ENCODE measurements at places on chromosomes 2 and 18.
A peak's percentile ranks its signal among the peaks of the same experiment; 100 is the strongest.

- DNase-seq = no peak
These were observed 22.7 kb upstream of the PDIA6 start for GRCh38 chr2:10835052-10835970.

GRCh38 chr2:121400201-121400600 lies 115.2 kb upstream of the TFCP2L1 start:
- no peak for DNase-seq

DNA sequence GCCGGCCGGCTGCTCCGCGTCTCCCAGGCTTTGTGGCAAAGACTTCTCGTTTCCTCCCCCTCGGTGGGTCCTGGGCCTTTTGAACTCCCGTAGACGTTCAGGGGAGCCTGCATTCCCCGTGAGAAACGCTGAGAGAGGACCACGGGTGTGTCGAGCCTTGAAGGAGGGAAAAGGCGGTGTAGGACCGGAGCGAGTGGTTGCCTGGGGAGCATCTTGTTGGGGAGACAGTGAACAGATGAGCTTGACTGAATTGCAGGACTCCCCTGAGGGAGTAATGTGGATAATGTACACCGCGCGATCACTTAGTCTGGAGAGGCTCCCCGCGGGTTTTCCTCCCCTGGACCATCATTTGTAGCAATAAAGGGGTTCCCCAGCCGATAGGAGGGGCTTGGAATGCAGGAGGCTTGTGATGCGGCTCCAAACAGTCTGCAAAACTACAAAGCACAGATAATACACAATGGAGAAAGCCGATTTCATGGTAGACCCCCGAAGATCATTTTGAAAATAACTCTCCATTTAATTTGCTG lies 769 bp downstream of the ALMS1 start:
- DNase-seq = peak; percentile 38

- no peak for DNase-seq
These were observed 26.4 kb downstream of the TCF7L1 start for GRCh38 chr2:85159589-85159988.

DNA sequence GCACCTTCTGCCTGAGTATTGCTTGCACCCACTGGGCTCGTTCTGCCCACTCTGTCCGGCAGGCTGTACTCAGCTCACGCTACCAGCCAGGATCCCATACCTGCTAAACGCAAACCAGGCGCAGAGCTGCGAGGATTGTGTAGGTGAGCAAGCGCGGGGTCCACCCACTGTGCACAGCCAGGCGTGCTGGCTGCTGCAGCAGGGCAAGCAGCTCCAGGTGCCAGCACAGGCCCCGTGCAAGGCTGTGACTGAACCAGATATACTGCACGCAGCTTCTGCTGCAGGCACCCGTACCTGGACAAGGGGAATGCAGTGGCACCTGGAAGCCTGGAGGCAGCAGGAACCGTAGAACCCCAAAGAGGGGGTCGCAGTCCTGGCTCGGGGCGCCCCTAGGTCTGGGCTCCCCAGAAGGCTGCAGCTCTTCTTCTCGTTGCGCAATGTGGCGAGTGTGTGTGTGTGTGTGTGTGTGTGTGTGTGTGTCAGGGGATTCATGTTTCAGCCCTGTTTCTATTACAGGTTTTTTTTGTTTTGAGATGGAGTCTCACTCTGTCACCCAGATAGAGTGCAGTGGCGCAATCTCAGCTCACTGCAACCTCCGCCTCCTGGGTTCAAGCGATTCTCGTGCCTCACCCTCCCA lies 46.1 kb upstream of the RAB1A start:
- DNase-seq = no peak

DNA sequence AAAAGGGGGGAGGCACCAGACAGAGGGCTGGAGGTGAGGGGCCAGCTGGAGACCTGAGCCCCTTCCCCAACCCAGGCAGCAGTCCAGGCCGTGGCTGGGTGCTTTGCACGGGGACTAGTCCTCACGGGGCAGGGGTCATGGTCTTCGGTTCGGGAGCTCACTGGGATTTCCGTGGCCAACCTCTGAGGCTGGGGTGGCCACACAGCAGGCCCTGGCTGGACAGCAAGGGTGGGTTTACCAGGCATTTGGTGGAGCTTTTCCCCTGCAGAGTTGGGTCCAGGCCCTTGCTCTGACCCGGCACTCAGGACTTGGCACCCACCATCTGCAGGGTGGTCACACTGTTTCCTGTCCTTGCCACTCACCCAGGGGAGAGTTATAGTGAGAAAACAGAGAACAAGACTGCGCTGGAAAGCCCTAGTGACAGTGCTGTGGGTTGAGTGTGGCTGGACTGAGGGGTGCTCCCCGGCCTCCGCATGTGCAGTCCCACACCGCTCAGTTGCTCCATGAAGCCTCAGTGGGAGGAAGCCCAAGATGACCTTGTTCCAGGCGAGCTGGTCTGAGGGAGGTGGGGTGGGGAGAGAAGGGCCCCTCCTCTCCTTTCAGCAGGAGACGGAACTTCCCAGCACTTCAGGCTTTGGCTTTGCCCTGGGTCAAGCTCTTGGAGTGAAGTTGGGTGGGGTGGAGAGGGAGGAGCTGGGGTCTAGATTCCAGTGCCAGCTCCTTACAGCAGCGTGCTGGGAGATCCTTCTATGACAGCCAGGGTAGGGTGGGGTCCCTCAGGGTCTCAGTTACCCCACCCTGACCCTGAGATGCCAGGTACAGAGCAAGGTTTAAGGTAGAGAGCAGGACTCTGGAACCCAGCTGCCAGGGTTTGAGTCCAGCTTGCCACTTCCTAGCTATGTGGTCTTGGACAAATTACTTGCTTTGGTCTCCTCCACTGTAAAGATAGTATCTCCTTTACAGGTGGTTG lies 219.8 kb downstream of the DYSF start:
- DNase-seq = no peak

- no peak for DNase-seq
These were observed 7.4 kb downstream of the PMAIP1 start for GRCh38 chr18:59907172-59907571.

DNA sequence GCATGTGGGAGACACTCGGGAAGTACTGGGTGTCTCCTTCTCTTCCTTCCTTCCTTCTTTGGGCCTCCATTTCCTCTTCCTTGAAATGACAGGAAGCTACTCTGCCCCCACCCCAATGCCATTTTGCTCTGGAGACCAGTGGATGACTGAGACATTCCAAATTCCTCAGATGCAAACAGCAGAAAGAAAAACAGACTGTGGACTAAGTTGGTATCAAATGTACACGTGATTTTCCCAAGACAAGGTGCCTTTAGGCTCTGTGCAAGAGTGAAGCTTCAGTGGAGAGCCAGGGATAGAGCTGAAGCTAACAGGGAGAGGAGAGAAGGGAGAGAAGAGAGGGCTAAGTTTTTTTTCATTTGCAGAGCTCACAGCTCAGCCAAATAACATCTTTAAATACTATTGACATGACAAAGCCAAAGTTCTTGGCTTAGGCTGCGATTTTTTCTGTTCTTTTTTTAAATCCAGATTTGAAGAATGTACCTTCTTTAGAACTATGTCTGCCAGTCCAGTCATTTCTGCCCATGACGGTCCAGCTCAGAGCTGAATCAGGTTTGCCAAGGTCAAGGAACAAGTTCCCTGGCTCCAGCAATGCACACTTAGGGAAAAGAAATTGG lies 84.5 kb upstream of the LCLAT1 start:
- DNase-seq = peak; percentile 46

DNA sequence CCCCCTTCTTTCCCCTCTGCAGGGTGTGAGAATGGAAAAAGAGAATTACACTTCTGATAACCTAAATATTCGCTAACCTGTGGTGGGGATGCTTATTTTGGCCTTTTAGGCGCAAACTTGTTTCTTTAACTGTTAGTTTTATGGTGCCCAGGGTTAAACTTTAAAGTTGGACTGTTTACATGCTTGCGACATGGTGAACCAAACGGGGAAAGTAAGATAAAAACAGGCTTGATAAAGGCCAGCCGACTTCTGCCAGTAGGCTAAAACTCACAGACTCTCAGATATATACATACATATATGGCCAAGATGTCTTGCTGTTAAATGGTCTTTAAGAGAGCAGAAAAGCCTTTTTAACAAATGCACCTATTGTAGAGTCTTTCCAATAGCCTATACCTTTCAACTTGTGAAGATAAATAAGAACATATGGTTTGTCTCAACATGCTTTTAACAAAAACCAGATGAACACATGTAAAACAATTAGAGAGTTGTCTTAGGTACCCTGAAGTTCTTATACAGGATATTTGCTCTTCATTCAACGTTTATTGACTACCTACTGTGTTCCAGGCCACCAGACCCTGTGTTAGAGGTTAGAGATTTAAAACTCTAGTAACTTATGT lies 29.0 kb downstream of the PRKCE start:
- no peak for DNase-seq

- no peak for DNase-seq
These were observed 11.2 kb upstream of the STK17B start for GRCh38 chr2:196182439-196183171.

GRCh38 chr2:109266998-109267854 lies 138.2 kb downstream of the SH3RF3 start:
- DNase-seq = no peak

- no peak for DNase-seq
These were observed 7.0 kb downstream of the MYT1L start for GRCh38 chr2:2324119-2324518.

GRCh38 chr2:124778076-124778475 lies 753.0 kb downstream of the CNTNAP5 start:
- no peak for DNase-seq

GRCh38 chr2:69559442-69560146 lies 83.9 kb downstream of the AAK1 start:
- no peak for DNase-seq

DNA sequence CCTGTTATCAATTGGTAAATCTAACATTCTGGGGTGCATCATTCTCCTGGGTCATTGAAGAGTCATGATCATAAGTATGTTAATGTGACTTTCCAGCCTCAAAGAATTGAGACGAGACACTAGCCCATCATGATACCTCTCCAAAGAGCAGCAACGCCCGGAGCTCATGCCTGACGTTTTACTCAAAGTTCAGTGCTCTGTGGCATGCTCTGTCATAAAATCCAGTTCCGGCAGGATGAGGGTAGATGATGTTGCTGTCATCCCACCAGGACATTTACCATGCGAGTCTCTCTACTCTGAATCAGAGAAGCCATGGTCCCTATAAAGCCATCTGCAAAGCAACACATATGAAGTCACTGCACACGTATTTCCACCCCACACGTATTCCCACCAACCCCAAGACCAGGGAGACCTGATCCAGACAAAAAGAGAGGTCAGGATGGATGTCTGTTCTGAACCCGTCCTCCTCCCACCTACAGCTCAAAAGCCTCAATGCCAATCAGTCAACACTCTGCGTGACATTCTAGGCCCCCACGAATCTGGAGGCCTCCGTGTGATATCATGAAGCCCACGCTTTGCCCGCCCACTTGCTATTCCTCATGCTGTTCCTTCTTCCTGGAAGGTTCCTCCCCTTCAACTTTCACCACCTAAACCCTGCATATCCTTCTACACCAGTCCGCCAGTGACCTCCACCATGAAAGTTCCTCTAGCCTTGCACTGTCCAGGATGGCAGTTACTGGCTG lies 85.8 kb downstream of the DNMT3A start:
- no peak for DNase-seq

DNA sequence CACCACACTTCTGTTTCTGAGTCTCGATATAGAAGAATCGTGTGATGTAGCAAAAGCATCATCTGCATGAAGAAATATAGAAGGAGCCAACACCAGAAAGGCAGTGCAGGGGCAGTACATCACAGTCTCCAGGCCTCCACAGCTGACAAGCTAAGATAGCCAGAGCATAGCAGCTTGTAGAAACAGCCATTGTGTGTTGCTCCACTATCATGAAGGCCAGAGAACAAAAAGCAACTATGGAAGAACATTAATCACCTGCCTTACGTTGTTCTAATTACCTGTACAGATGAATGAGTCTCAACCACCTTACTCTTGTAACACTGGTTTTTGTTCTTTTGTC lies 129.0 kb downstream of the RND3 start:
- DNase-seq = no peak

GRCh38 chr2:2464643-2465042 lies 133.6 kb upstream of the MYT1L start:
- no peak for DNase-seq

DNA sequence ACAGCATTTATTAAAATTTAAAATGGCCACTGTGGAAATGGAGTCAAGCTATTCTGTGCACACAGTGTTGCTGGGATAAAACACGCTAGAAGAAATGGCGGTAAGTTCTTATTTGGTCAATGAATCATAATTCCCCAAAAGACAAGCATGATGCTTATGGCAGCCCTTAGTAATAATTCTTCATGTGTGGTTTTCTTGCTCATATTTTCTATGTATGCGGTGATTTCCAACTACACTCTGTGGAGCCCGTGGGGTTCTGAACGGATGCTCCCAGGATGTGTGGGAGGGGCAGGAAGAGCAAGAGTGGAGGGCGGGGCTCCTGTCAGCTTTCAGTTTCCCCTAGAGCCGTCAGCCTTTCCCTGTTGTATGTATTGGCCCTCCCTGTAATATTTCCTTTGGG lies 91.7 kb upstream of the RMDN2 start:
- DNase-seq = no peak

DNA sequence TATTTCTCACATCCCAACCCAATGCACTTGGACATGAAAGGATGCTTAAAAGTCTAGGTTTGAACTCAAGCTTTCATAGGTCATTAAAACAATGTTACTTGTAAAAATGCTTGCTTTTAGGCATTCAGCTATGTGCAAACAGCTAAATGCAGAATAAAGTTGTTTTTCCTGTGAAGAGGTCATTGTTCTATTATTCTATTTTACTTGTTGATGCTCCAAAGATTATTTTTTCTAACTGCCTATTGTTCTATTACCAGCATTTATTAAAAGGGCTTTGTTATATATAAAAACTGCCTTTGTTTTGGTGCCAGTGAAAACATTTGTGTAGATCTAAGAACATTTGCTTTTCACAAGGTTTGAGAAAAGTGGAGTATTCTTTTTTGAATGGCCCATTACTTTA lies 49.4 kb downstream of the TMEM178A start:
- DNase-seq = no peak

- DNase-seq = no peak
These were observed 53.8 kb downstream of the SMAD7 start for GRCh38 chr18:48896875-48897511.

- DNase-seq = no peak
These were observed 58.2 kb upstream of the REG3G start for GRCh38 chr2:78967294-78967693.

- DNase-seq = no peak
These were observed 75.7 kb downstream of the MBOAT2 start for GRCh38 chr2:8927510-8928455.

- peak; percentile 72 for DNase-seq
These were observed 21.3 kb upstream of the CD28 start for GRCh38 chr2:203685081-203685621.

All from skin of body (tissue), 3 donors.